Smooth muscle cell of the brain vasculature (primary cell): ENCODE measurements at places on chromosomes 6 and 20.
A peak's percentile ranks its signal among the peaks of the same experiment; 100 is the strongest.

DNA sequence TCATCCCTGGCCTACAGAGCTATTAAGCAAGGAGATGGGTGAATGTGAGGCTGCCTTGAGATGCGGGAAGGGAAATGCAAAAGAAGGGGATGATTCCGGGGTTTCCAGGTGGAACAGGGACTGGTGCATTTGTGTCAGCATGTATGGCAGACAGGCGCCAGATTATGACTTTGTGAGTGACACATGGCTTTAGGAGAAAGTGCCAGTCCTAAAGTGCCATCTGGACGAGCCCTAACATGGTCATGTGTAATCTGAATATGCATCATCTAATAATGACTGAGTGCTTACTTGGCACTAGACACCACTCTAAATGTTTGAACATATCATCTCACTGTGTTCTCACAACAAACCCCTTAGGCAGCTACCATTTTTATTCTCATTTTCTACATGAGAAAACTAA is 195.0 kb upstream of the TSHZ2 start:
- no peak for DNase-seq

- DNase-seq = no peak
Observed at GRCh38 chr6:118697554-118697953, 46.2 kb upstream of the CEP85L start.

GRCh38 chr6:12421596-12421995 is 131.4 kb downstream of the EDN1 start:
- DNase-seq = no peak

- DNase-seq = no peak
Observed at GRCh38 chr20:15487030-15487429, 1086.2 kb downstream of the KIF16B start.

- DNase-seq = no peak
Observed at GRCh38 chr6:149907317-149907716, 9.4 kb upstream of the RAET1E start.

- no peak for DNase-seq
Observed at GRCh38 chr20:11274141-11274594, 600.4 kb upstream of the JAG1 start.

- no peak for DNase-seq
Observed at GRCh38 chr6:141598487-141598886, 534.2 kb upstream of the GJE1 start.

GRCh38 chr6:105515054-105515453 is 112.2 kb upstream of the PREP start:
- DNase-seq = no peak

DNA sequence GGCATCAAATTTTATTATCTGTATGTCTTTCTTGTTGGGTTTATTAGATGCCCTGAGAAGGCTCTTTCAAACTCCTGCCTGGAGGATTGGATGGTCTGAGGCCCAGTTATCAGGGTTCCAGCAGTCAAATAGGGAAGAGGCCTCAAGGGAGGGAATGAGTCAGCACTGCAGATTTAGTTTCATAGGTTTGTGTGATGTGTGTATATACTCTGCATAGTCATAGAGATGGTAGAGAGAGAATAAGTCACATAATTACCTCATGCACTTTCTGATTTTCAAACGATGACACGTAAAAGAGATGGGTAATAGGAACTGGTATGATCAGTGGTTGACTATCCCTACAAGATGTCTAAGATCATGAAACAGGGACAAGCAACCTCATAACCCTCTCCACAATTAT is 82.1 kb downstream of the ADAT2 start:
- no peak for DNase-seq

- no peak for DNase-seq
Observed at GRCh38 chr6:136370988-136371728, 81.5 kb upstream of the BCLAF1 start.

DNA sequence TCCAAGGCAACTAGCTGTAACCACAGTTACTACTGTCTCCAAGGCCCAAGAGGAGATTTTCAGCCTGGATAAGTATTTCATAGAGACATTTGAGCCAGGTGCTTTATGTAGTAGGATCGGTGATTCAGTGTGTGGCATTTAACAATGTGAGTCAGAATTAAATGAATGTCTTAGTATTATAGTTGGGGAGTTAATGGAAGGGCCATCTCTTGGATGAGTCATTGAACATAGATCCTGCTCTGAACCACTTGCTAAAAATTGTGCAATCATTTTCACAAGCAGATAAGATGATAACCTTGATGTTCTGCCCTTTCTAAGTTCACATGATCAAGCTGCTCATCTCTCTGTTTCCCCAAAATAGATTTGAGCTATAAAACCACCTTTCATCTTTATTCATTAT is 668.9 kb upstream of the CITED2 start:
- DNase-seq = no peak

DNA sequence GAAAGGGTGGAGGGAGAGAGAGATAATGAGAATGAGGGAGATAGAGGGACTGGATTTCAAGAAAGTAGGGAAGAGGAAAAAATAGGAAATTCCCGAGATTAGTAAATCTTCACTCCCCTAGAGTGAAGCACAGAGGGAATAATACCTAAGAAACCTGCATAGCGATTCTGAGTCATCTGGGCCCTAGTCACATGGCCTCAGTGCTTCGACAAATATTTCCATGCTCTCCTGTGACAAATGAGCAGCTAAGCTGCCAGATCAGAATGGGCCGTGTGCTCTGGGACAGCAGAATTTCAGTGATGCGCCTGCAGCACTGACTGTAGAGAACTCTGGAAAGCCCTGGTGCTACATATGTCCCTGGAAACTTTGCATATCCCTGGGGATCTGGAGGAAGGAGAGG is 48.6 kb upstream of the GRIK2 start:
- DNase-seq = no peak

- DNase-seq = no peak
Observed at GRCh38 chr6:28563430-28564095, 37.9 kb downstream of the GPX5 start.

- no peak for DNase-seq
Observed at GRCh38 chr20:5974531-5974930, 24.1 kb downstream of the MCM8 start.

GRCh38 chr6:35810971-35811698 is 6.0 kb downstream of the LHFPL5 start:
- DNase-seq = no peak

DNA sequence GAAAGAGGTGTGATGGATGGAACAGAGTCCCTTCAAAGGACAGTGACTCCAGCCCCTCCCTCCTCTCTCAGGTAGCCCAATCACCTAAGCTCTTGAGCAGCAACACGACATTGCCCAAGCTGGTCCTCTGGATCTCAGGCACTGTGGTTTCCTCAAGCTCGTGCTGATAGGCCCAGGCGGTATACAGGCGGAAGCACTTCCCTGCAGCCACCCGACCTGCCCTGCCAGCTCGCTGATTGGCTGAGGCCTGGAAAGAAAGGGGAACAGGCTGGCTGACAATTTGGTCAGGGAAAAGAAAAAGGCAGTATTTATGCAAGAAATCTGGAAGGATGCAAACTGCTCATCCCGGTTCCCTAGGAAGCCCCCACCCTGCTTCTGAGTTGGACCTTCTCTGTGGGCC is 9.6 kb downstream of the C6orf136 start:
- no peak for DNase-seq

- no peak for DNase-seq
Observed at GRCh38 chr6:157911786-157912185, 69.9 kb upstream of the SYNJ2 start.

DNA sequence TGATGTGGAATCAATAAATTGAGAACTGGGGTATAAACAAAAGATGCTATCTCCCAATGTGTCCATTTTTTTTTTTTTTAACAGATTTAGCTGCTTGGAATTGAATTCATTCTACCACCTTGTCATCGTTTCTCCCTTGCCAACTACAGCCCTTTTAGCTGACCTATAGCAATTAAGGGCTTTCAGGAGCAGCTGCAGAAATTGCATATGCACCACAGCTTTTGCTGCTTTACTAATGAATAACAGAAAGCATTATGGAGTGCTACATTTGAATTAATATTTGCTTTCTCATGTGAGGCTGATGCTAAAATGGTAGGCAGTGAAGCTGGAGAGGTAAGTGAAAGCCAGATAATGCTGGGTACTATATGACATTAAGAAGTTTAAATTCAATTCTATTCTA is 5.7 kb downstream of the SESN1 start:
- no peak for DNase-seq

DNA sequence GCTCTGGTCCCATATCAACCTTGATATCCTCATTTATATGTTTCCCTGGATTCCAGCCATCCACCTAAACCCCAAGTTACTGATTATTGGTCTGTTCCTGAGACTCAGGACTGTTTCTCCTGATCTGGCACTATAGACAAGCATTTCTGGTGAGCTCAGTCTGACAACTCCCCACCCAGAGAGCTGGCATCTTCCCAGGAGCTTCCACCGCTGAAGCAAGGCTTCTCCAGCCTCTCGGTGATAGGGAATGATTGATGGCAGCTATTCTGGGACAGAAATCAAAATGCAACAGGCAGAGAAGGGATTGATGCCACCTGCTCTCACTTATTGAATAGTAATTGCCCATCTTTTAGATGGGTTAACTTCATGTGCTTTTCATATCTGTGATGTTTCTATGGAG is 169.7 kb upstream of the GGTLC1 start:
- DNase-seq = no peak

- DNase-seq = no peak
Observed at GRCh38 chr6:15247500-15248450, 1.9 kb downstream of the JARID2 start.

GRCh38 chr20:51004305-51004727 is 18.6 kb downstream of the KCNG1 start:
- no peak for DNase-seq

DNA sequence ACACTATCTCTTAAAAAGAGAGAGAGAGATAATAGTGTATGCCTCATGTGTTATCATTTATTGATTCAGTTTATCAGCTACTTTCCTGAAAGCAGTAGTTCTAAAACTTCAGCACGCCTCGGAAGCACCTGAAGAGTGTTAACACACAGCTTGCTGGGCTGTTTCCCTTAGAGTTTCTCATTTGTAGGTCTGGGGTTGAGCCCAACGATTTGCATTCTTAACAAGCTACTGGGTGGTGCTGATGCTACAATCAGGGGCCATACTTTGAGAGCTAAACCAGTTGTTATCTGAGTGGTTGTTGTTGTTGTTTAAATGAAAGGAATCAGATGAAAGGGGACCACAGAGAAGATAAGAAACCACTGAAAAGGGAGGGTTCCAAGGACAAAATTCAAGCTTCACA is 32.6 kb downstream of the SIM1 start:
- DNase-seq = no peak

GRCh38 chr6:57177545-57178265 is 5.6 kb downstream of the BAG2 start:
- DNase-seq = no peak

GRCh38 chr20:325889-326644 is 715 bp downstream of the SOX12 start:
- DNase-seq = peak; percentile 36

DNA sequence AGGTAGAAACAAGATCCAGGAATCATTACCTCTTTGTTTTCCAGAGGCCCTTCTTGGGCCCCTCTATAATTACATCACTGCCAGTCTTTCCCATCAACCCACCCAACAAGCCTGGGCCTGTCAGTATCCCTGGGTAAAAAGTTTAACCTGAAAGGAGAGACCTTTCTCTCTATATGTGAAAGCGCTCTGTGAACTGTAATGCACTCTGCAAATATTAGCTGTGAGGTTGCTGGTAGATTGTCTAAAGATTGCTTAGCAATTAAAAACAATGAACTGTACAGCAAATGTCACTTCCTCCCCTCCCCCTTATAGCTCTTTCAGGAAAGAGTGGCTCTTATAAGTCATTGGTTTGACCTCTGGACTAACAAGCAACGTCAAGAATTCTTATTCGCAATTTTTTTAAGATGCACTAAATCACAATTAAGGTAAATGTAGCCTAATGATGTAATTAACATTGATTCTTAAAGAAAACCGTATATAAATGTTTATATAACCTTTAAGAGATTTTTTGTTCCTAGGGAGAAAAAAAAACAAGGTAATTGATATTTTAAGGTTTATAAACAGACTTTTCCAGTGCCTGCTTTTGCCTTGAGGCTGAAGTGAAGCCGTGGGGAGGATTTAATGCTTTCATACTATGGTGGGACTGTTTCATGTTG is 18.4 kb downstream of the ECT2L start:
- DNase-seq = no peak

- DNase-seq = no peak
Observed at GRCh38 chr20:58471193-58472164, 43.7 kb downstream of the APCDD1L start.

DNA sequence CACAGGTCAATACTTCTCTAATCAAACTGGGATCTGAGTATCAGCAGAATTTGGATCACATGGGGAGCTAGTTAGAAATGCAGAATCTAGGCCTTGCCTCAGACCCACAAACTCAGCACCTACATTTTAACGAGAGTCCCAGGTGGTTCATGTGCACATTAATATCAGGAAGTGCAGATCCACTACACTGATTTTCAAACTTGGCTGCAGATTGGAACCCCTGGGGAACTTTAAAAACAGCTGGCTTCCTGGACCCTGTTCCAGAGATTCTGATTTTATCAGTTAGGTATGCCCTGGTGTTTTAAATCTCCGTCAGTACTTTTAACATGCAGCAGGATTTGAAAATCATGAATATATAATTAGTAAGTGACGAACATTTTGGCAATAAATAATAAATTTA is 1.9 kb upstream of the CST8 start:
- no peak for DNase-seq

GRCh38 chr6:81984599-81984998 is 232.1 kb upstream of the TENT5A start:
- DNase-seq = no peak

DNA sequence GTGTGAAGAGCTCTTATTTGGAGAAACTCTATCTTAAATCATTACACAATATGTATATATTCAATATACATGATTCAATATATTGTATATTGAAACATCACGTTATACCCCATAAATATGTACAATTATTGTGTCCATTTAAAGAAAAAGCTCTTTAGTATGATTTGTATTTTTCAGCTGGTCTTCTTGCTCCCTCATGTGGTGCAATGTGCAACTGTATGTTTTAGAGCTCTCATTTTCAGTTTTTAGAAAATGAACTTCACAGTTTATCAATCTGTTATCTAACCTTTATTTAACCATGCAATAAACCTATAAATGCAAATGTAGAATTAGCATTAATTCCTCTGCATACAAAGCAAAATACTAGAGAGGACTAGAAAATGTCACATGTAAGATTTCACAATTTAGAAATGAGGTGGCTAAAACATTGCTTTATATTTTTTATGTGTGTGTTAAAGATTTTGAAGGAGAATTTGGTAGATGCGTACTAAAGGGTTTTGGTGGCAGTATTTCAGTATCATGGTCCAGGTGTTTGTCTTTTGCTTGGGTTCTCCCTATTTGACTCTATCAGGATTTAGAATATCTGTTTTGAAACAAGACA is 167.1 kb downstream of the PHF3 start:
- no peak for DNase-seq

GRCh38 chr6:27672113-27672799 is 199.4 kb upstream of the ZNF184 start:
- DNase-seq = no peak

- DNase-seq = no peak
Observed at GRCh38 chr20:17605131-17605660, 35.3 kb downstream of the DSTN start.

DNA sequence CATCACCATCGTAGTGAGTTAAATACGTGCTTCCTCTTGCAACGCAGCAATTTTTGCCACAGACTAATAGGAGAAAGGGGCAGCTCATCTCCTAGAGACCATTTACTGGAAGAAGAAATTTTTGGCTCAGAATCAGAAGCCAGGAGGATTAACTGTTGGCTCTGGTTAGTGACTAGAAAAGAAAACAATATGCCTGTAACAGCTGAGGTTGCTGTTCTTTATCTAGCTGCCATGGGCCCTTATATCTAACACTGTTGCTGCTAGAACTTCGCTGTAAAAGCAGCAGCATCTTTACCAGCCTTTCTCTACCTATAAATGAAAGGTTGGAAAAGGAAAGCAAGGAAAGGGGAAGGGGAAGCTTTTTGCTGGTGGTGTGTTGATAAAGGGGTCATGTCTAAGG is 65.9 kb downstream of the FAM135A start:
- no peak for DNase-seq
